ENCODE measurements at places on chromosomes 7 and 10.

- no peak for DNase-seq
These were observed 760.9 kb upstream of the IGFBP3 start for GRCh38 chr7:46681865-46682503.

- DNase-seq: no peak
These were observed 947.9 kb upstream of the LRRN3 start for GRCh38 chr7:110142939-110143526.

DNA sequence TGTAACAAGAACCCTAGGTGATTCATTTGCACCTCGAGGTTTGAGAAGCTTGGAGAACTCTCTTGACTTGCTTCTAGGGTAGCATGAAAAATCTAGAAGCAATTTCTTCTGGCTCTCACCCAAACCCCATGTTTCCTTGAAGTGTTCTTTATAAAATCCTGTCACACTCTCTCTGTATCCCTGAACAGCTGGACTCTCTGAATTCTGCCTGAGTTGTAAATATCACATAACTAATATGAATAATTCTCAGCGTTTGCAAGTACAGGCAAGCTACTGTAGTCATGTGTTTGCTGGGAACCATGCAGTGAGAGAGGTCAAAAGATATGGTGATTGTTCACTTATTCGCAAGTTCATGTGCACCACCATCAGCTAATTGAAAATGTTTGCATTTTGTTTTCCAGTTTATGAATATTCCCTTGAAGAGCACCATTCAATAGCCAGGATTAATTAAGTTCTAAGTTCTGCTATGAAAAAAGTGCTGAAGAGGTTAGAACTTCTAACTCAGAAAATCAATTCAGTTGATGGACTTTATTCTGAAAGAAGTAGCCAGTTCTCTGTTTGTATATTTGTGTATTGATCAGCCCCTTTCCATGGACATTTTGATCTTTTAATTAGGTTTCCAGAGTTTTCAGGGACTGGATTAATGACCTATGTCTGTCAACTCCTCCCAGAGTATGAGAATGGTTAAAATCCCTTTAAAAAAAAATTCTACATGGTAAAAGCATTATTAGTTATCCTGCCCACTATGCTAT is 243.0 kb downstream of the PLXDC2 start:
- DNase-seq: no peak

DNA sequence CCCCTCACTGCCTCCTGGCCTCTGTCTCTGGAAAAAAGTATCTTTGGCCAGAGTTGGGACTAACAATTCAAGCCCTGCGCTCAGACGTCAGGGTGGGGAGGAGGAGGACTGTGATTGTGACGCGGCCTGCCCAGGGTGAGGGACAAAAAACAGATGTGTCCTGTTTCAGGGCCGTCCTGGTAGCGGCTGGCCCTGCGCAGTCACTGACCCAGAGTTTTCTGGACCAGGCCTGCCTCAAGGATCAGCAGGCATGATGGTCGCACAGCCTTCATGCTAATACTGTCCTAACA is 110.1 kb downstream of the CYTH3 start:
- DNase-seq: no peak

GRCh38 chr7:70782796-70783195 is 349.1 kb upstream of the GALNT17 start:
- DNase-seq: no peak

DNA sequence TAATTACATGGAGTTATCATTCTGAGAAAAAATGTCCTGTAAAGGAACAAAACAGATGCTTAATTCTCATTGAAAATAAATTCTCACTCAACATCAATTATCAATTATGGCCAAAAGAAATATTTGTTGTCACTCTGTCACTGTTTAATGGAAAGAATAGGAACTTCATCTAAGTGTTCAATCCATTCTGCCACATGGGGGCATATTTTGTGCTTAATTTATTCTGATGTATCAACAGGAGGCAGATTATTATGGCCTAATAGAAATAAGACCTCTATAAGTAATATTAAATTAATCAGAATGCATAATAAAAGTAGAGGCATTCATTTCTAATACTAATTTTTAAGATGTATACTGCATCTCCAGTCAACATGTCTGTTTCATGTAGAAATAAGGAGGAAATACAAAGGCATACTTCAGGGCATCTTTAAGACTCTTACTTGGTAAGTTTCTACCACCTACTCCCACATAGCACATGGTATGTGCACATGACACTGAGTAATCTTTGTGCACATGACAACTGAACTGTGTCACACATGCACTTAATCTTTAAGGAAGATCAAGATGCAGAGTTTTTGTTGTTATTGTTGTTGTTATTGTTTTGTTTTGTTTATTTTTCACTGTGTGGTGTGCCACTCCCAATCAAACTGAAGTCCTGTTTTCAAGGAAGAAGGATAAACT is 420.4 kb upstream of the SEMA3A start:
- no peak for DNase-seq

- no peak for DNase-seq
These were observed 42.8 kb downstream of the CYP2C8 start for GRCh38 chr10:95026461-95026860.

DNA sequence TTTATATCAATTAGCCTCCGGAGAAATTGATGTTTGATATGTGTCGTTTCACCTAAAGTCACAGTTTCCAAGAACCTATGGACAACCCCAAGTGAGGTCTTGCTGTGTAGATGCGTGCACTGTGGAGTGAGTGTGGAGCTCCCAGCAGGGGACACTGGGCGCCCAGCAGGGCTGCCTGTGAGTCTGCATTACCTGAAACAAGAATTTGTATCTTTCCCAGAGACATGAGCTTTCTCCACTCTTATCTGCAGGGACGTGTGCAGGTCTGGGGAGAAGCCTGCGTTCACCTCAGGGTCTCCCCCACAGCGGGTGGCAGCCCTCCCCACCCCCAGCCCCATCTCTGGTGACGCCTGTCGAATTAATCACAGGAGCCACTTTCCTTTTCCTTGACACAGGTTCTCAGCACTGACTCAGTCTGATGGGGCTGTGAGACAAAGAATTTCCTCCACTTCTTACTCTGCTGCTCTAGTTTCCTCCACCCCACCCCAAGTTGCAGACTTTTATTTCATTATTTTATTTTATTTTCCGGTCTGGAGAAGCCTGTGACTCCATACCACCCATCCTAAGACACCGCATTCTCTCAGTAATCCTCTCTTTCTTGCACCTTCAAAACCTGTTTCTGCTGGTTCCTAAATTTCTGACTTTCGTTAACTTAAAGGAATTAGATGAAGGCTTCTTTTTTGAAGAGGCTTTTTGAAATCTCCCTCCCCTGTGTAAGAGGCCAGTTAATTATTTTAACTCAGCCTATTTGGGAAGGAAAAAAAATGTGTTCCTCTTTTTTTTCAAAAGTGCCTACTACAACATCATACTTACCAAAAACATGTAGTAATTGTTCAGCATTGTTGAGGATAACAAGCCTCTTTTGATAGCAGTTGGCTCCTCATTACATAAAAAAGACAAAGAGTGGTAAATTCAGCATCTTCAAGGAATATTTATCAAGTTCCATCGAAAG is 17.0 kb upstream of the INSIG1 start:
- DNase-seq: no peak

DNA sequence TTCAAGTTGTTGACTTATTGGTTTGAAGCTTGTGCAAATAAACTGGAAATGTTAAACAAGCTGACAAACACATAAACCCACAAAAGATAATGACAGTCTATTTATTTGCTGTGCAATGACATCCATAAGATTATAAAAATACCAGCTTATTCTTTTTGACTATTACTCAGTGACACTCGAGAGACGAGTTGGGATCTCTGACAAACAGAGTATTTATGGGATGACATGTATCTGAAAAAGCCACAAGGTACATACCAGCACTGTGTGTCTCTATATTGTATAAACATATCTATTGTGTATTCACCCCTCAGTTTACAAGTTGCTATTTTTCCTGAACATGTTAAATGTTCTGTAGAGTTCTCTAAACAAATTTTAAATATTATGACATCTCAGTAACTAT is 88.9 kb downstream of the CHRM2 start:
- no peak for DNase-seq

DNA sequence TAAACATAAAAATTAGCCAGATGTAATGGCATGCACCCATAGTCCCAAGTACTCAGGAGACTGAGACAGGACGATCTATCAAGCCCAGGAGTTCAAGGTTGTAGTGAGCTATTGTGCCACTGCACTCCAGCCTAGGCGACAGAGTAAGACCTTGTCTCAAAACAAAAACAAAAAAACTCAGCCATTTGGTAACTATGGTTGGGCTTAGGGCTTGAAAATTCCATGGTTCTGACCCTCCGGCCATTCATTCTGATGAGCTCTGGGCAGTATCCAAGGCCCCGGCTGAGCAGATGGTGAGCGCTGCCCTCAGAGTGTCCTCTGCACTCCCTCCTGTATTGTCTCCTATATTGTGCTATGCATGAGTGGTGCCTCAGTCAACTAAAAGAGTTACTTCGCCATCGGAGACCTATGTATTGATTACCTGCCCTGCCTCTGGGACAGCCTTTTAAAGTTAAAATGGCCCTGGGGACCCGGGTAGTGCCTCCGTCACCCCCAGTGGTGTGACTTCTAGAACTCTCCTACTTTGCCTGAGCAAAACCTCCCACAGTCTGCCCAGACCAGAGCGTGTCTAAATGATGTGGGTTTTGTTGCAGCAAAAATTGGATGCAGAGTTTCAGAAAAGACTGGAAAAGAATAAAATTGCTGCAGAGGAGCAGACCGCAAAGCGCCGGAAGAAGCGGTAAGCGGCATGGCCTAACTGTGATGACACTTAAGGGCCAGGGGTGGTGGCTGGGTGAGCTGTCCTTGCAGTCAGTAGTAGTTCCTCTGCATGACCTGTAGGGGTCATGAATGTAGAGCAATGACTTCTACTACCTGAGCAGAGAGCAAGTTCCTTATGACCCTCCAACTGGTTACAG is 8.1 kb downstream of the PRKRIP1 start:
- peak; percentile 64 for DNase-seq

- DNase-seq: peak; percentile 14
These were observed 54.5 kb downstream of the COL1A2 start for GRCh38 chr7:94449151-94449725.

Measured in HTR-8/SVneo (cell line).